Suprapubic skin (tissue), 4 donors: ENCODE measurements at places on chromosomes 7 and 10. TPM values are rescaled to one million over a fixed set of nuclear protein-coding genes. Genes with fewer than 3 reads are reported as not detected.
A peak's percentile ranks its signal among the peaks of the same experiment; 100 is the strongest.

GRCh38 chr7:141335164-141335563 is 216.0 kb upstream of the AGK start:
- no peak for DNase-seq

The GSDME gene
- 7.2 TPM for total RNA-seq

The TMEM270 gene
- not detected for total RNA-seq

GRCh38 chr10:94137747-94138146 is 144.0 kb downstream of the PLCE1 start:
- DNase-seq: no peak

GRCh38 chr10:88091490-88092061 is 228.2 kb downstream of the PTEN start:
- DNase-seq: no peak

DNA sequence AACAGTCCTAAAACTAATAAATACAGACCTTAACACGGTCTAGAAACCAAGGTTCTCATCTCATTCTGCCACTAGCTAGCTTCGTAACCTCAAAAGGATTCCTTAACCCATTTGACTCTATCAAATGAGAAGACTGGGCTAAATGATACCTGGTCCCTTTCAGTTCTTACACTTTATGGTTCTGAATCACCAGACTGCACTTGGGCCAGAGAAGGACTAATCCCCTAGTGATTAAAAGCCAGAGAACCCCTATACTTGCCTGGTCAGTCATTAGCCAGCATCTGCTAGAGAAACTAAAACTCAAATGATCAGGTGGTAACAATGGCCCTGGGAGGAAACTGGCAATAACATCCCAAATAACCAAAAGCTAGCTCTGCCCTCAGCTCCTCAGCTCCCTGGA is 16.8 kb downstream of the TMEM243 start:
- DNase-seq: no peak

GRCh38 chr10:123536176-123536845 is 129.8 kb upstream of the GPR26 start:
- no peak for DNase-seq

The PARD3 gene
- total RNA-seq: 117 TPM

The NEUROG3 gene
- not detected for total RNA-seq

DNA sequence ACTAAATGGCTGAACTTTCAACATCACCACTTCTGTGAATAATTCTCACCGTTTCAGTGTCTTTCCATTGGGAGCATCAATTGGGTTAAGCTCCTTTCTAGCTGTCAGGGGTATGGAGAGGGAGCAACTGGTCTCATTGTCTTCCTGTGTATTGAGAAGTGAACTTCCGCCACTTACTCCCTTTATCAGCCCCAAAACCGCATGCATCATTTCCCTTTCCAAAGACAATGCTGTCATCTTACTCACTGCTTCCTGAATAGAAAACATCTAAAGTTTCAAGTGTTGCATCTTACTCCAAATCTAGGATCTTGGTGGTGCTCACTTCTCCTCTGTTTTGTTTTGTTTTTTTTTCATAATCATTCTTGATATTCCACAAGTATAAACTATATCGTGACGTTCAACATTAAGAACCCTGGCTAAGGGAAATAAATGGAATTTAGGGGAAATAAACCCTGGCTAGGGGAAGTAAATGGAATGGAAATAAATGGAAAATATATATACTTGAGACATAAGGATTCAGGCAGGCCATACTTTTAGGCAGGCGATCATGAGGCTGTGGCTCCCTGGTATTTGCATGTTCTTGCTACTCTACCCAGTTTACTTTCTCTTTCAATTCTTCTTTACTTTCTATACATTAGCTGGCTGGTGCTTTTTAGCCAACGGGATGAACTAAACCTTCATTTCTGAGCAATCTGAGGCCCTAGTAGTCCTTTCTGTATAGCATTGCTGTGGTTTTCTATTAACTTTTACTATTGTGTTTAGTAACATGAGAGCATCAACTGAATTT is 371.9 kb downstream of the BMPER start:
- DNase-seq: no peak

The CYP3A7 gene
- total RNA-seq: 0.49 TPM

DNA sequence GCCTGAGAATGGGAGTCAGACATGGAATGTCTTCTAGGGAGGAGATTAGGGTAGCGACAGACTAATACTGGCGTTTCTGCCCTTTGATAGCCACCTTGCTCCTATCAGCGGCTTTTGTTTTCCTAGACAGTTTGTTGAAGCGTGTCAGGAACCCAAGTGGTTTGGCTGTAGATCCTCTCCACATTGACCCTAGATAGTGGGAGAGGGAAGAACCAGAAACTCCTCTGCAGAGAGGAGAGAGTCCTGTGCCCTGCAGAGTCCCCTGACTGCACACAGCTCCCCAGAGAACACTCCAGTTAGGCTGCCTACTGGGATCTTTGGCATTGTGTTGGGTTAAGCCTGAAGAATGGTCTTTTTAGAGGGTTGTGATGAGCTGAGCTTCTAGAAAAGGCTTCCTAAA is 2.4 kb downstream of the MEPCE start:
- DNase-seq: no peak

GRCh38 chr10:97319671-97320479 is 804 bp downstream of the FRAT1 start:
- no peak for DNase-seq

- DNase-seq: no peak
Measured at GRCh38 chr10:110076559-110077318, 69.0 kb downstream of the ADD3 start.

DNA sequence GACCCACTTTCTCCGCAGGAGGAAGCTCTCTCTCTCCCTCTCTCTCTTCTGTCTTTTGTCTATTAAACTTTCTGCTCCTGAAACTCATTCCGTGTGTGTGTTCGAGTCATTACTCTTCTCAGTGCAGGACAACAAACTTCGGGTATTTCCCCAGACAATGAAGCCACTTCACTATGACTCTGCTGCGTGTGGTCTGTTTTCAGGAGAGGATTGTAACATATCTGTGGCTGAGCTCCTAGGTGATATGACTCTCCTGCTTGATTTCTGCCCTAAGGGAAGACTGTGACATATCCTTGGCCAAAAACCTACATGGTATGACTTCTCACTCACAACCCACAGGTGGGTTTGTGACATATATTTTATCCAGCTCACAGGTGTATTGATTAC is 39.9 kb upstream of the ZNF107 start:
- DNase-seq: no peak

DNA sequence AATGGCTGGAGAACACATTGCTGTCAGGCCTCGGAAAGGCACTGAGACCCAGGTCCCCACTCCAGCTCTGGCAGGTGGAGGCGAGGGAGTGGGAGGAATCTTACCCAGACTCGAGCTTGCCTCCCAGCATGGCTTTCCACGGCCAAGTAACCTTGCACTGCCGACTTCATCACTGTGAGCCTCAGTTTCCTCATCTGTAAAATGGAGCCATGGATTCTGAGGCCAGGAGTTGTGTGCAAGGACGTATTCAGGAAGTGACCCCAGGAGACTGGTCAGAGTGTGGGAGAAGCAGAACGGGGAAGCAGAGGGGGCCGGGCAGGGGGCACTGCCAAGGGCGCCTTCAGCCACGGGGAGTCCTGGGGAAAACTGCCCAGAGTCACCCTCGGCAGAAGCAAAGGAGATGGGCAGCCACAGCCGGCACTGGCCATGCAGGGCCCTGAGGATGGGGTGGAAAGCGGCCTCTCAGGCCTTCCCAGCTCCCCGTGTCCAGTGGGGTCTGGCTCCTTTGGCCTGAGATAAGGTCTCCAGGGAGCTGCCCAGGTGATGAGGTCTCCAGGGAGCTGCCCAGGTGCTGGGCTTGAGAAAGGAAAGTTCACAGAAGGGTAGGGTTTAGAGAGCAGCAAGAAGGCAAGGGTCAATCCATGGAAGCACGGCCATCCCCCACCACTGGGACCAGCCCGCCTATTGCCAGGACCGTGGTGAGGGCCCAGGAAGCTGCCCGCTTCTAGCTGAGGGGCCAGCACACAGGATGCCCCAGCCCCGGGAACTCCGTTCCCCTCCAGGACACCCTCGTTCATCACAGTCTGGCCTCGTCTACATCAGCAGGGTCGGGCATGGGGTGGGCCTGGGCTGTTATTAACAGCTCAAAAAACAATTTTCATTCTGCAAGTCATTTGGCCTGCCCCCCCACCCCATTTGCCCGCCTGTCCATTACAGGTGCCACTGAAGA is 34.3 kb upstream of the EN2 start:
- DNase-seq: no peak

DNA sequence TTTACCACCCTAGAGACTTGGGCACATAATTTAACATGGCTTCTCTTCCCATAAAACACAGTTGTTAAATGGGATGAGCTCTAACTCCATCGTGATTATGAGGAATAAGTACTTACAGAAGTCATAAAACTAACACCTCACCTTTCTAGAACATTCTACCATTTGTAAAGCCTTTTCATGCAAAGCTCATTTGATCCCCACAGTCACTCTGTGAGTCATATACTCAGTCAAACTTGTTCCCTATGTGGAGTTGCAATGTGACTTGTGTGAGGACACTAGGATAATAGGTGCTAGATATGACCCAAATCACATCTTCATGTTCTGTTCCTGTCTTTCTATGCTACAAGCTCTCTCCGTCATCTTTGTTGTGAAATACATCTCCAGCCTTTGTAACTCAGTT is 371.7 kb downstream of the WDR11 start:
- no peak for DNase-seq

The UNCX gene
- total RNA-seq: not detected

- no peak for DNase-seq
Measured at GRCh38 chr7:4800487-4800886, 25.1 kb downstream of the AP5Z1 start.

GRCh38 chr7:25037325-25037724 is 57.3 kb upstream of the OSBPL3 start:
- no peak for DNase-seq

The HGF gene
- total RNA-seq: 0.83 TPM

GRCh38 chr7:106895246-106895864 is 30.3 kb downstream of the PIK3CG start:
- DNase-seq: no peak

DNA sequence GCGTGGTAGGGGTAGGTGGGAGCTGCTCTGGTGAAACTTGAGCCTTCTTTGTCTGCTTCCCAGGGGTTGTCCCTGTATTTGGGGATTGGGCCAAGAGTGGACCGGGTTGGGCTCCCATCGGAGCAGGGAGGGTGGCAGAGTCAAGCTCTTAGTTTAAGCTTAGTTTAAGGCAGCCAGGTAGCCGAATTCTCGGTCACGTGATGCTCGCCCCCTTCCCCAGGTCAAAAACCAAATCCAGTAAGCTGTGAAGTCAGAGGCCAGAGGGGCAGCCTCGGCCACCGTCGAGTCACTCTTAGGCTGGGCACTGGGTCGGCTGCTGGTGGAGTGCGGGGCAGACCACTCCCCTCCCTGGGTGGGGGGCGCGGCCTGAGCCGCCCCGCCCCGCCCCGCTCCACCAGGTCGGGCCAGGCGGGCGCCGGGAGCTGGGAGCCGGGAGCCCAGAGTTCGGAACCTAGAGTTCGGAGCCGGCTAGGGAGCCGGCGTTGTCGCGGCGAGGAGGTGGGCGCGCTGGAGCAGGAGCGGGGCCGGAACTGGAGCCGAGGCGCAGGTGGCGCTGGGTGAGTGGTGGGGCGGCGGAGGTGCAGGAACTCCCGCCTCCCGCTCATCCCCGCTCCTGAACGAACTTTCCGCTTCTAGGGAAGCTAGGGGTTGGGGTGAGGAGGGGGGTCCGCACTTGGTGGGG is 2.8 kb upstream of the LZTS2 start:
- DNase-seq: no peak

The ECHDC3 gene
- total RNA-seq: 92.8 TPM

DNA sequence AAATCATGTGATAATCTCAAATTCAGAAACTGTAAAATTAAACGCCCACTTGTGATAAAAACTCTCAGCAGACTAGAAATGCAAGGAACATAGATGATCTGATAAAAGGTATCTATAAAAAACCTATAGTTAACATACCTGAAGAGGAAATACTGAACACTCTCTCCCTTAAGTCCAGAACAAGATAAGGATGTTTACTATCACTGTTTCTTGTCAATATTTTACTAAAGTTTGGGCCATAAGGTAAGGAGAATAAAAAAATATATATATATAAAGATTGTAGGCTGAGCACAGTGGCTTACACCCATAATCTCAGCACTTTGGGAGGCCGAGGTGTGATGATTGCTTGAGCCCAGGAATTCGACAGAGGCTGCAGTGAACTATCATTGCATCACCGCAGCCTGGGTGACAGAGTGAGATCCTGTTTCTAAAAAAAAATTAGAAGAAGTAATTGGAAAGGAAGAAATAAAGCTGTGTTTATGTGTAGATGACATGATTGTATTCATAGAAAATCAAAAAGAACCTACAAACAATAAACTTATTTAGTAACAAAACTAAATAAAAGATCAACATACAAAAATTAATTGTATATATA is 28.4 kb downstream of the MPLKIP start:
- no peak for DNase-seq

The SAMD9L gene
- 6.7 TPM for total RNA-seq

DNA sequence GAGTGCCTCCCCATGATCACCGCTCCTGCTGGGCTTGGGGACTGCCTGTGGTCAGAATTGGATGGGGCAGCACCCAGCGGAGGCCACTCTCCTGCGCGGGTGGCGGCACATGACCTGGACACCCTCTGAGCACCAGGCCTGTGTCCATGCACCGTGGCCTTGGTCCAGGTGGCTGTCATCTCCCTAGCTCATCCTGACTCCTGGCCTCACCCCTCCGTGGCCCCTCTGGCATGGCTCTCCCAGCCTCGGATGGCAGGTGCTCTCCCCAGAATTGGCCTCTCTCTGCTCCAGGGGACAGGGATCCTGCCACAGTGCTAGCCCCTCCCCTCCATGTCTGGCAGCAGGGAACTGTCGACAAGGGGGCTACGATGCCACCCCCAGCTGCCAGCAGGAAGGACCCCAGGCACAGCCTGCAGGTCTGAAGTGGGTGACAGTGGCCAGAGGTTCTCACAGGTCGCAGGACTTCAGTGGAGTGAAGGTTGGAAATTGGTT is 37.2 kb upstream of the BTBD16 start:
- peak; percentile 57 for DNase-seq

The BAMBI gene
- 16.1 TPM for total RNA-seq

DNA sequence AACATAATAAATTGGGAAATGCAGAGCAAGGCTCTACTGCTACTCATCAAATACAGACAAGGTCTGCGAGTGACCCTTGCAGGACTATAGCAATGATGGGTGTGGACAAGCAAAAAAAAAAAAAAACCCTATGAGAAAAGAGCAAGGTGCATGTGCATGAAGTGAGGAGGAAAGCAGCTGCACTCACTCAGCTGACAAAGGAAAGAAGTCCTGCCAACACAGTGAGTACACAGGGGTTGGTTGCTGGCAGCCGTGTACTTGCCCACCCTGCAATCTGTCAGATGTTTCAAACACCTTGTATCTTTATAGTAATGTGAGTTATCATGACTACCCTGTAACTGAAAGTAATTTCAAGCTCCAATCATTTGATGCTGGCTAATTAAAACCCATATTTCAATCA is 20.5 kb downstream of the CHCHD3 start:
- no peak for DNase-seq

- no peak for DNase-seq
Measured at GRCh38 chr10:58791137-58791536, 278.5 kb downstream of the BICC1 start.

GRCh38 chr7:112721366-112721765 is 68.8 kb downstream of the TMEM168 start:
- DNase-seq: no peak

The TRIM50 gene
- 0.30 TPM for total RNA-seq

The MPP7 gene
- total RNA-seq: 39.1 TPM

The ETV1 gene
- 3.9 TPM for total RNA-seq

GRCh38 chr10:44774676-44775401 is 136.3 kb upstream of the TMEM72 start:
- no peak for DNase-seq
